ENCODE measurements at places on chromosomes 3 and 15.

DNA sequence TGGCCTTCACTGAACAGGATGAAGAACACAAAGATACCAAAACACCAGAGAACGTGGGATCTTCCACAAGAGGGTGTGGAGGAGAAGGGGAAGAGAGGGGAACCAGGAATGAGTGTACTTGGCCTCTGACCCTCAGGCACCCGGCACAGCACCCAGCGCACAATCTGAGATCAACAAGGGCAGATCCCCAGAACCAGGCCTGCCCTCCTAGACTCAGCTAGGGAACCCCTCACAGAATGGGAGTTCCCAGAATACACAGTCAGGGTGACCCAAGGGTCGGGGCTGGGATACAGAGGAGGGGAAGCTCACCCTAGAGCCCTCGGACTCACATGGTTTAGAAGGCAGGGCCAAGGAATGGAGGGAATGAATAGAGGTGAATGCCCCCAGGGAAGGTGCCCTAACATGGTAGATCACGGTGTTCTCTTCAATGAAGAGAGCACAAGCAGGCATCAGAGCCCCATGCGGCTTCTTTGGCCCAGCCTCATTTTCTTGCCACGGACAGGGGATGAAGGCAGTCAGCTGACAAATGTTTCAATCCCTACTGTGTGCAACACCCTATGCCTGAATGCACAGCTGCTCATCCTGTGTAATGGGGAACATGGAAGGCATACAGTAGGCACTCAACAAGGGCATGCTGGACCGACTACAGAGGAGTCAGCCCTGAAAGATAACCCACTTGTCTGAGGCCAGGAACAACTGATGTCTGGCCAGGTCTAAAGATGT lies 13.1 kb downstream of the BMF start:
- DNase-seq, result no peak

DNA sequence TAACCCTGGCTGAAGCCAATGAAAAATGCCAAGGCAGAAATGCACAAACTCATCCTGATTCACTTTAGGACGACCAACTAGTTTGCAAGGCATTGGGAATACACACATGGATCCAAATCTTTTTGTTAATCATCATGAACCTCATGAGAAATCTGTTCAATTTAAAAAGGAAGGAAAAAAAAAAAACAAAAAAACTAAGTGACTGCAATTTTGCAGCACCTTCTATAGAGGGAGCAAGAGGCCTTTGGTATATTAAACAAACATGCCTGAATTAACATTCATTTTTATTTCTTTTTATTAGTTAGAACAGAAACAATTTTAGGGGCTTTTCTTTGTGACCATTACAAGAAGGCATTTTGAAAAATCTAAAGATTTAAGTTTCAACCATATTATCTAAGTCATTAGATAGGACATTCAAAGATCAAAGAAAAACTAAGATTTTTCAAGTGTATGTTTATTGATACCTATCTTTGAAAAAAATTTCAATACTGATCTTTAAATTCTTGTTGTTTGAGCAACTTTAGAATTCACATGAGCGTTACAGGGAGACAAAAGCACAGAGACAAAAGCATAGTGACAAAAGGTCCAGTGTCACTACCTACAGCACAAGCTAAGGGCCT lies 182.4 kb downstream of the CBLB start:
- DNase-seq, result peak; percentile 54

- no peak for DNase-seq
These were observed 253.8 kb downstream of the XXYLT1 start for GRCh38 chr3:195017151-195017550.

- no peak for DNase-seq
These were observed 26.6 kb downstream of the GABRA5 start for GRCh38 chr15:26893351-26894065.

DNA sequence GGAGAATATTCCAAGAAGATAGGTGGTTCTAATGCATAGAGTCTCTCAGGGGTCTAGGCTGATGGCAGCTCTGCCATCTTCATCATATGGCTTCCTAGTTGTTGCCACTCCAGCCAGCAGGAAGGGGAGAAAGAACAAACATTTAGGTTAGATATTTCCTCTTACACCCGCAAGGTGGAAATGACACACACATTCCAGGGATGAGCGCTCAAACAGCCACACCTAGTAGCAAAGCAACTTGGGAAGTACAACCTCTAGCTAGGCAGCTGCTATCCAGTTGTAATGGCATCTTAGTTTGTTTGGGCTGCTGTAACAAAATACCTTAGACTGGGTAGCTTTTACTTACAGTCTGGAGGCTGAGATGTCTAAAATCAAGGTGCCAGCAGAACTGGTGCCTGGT lies 51.9 kb upstream of the ADAMTSL3 start:
- no peak for DNase-seq

GRCh38 chr3:36678216-36679013 lies 85.9 kb downstream of the DCLK3 start:
- DNase-seq, result no peak

GRCh38 chr15:28907338-28907960 lies 21.7 kb downstream of the APBA2 start:
- DNase-seq, result no peak

DNA sequence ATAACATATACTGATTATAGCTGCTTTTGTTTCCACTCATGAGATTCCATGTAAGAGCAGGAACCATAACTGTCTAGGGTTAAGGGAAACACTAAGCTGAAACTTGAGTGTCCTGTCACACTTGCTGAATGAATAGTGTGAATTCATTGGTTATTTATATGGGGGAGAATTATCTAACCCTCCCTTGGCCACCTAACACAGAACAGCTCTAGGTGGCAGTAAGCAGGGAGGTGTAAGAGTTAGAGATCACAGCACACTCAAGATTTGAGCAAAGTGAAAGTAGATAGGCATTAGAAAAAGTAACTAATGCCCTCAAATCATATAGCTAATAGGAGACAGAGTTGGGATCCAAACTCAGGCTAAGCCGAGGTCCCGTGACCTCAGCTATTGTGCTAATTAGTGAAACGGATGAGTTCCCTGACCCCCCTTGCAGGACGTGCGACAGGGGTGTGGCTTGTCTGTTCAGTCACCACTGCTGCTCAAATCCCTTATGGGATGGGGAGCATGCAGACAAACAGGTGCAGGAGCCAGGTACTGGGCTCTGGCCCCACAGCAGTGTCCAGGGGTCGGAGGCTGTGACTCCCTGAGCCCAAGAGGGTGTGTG lies 27.7 kb upstream of the ANO10 start:
- DNase-seq, result no peak

GRCh38 chr3:30516238-30516637 lies 90.2 kb upstream of the TGFBR2 start:
- DNase-seq, result no peak

DNA sequence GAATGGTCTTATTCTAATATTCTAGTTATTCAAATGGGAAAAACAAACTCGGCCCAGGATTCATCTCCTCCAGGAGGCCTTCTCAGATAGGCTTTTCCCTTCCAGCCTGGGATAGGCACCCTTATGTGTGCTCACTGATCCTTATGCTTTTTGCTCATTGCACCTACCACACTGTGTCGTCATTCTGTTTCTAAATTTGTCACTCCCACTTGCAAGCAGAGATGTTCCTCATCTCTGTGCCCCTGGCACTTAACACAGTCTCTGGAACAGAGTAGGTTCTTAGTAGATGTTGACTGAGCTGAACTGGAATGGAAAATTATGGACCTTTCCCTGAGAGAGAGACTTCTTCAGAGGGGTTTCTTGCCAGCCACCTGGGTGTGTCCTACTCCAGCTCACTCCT lies 18.7 kb upstream of the SPG11 start:
- no peak for DNase-seq

DNA sequence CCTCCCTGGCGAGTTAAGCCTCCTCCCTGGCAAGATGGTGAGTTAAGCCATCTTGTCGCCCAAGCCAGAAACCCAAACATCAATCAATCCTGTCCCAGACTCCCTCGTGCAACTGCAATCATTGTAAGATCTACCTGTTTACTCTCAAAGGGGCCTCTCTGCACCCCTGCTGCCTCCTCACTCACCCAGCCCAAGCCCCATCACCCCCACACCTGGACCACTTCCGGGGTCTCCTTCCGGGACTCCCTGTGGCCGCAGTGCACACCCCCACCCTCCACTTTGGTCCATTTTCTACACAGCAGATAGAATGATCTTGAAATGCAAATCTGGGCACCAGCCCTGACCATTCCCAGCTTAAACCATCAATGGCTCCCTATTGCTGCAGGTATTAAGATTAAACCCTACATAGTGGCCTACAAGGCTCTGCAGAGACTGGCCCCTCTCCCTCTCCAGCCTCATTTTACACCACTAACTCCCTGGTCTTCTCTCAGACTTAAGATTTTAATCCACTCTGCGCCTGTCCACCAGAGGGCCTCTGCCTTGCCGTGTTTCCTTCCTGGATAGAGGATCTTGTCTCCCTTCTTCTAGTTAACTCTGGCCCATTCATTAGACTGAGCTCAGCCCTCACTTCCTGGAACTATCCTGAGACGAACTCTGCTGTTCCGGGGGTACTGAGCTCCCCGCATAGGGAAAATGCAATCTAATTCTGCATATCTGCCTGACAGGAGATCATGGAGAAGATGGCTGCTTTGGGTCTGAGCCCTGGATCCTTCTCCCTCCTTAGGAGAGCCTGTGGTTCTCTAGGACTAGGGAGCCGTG lies 41.9 kb upstream of the SLC6A1 start:
- peak; percentile 55 for DNase-seq

- DNase-seq, result no peak
These were observed 13.9 kb upstream of the HES1 start for GRCh38 chr3:194121891-194122631.

DNA sequence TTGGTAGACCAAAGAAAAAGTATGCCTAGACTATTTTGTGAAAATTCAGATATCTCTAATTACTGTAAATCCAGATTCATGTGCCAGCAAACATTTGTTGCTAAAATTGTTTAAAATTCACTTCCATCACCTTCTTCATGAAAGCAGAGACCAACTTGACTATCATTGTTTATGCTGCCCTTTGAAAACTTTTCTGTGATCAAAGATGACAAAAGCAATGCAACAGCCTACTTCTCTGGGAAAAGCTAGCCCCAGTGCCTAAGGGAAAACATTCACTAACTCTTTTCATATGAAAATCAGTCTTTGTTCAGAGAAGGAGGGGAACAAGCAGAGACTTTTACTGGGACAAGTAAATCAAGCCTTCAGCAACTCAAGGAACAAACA lies 178.0 kb upstream of the P2RY1 start:
- no peak for DNase-seq

DNA sequence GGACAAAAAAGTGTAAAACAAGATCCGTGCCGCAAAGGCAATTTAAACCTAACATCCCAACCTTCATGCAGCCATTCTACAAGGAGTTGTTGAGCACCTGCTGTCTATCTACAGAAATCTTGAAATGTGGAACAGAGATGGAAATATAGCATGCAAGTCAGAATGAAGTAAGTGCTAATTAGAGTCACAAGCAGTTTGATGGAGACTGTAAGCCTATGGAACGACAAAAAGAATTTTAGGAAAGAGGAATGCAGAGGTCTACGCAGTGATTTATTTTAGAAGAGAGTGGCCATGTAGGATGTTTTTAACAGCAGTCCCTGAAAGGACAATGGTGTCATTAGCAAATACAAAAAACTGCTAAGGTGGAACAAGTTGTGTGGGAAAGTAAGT lies 851 bp upstream of the DCBLD2 start:
- DNase-seq, result no peak

GRCh38 chr15:94723801-94724200 lies 492.4 kb downstream of the MCTP2 start:
- DNase-seq, result no peak

GRCh38 chr3:147267434-147267833 lies 138.9 kb downstream of the ZIC4 start:
- no peak for DNase-seq

DNA sequence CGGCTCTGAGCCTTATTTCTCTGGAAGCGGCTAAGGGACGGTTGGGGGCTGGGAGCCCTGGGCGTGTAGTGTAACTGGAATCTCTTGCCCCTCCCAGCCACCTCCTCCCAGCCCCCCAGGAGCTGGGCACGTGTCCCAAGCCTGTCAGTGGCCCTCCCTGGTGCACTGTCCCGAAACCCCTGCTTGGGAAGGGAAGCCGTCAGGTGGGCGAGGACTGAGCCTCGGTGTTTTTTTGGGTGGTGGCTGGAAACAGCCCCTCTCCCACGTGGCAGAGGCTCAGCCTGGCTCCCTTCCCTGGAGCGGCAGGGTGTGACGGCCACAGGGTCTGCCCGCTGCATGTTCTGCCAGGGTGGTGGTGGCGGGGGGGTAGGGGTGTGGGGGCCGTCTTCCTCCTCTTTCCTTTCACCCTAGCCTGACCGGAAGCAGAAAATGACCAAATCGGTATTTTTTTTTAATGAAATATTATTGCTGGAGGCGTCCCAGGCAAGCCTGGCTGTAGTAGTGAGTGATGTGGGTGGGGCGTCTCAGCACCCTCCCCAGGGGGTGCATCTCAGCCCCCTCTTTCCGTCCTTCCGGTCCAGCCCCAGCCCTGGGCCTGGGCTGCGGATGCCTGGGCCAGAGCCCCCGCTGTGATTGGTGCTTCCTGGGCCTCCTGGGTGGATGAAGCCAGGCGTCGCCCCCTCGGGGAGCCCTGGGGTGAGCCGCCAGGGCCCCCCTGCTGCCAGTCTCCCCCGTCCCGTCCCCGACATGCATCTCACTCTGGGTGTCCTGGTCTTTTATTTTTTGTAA lies 58.8 kb upstream of the GOLGA8A start:
- DNase-seq, result no peak

DNA sequence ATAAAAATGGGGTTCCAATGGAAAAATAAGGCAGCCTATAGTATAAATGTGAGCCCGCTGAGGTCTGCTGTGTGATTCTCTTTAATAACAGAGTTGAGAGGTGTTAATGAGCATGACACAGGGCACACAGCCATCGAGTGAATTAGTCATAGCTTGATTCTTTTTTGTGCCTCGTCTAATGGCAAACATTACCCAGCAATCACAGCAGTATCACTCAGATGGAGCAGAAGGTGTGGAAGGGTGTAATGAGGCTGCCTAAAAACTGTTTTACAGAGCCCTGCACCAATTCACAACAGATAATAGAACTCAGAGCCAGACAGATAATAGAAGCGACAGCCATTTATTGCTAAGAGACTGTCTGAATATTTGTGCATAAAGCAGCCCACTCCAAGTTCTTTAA lies 178.6 kb upstream of the TPRG1 start:
- no peak for DNase-seq

DNA sequence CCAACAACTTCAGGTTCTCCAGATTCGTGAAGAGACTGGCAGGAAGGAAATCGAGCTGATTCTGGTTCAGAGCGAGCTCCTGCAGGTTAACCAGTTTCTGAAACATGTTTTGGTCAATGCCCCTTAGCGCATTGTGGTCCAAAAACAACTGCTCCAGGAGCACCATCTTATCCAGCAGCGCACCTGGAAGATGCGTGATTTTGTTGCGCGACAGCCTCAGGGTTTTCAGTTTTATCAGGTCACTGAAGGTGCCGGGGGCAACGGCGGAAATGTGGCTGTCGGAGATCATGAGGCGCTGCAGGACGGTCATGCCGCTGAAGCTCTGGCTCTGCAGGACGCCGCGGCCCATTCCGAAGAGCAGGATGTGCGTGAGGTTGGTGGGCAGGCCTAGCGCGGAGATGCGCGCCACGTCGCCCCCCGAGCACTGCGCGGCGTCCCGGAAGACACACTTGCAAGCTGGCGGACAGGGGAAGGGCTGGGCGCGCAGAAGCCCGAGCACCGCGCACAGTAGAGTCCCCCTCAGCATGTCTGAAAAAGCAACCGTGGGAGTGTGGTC lies 1.2 kb downstream of the GP5 start:
- DNase-seq, result no peak

GRCh38 chr3:59304296-59304695 lies 254.5 kb upstream of the CFAP20DC start:
- DNase-seq, result no peak

GRCh38 chr15:52661909-52662308 lies 17.3 kb downstream of the ATOSA start:
- no peak for DNase-seq

- DNase-seq, result no peak
These were observed 291.2 kb upstream of the KCNMB2 start for GRCh38 chr3:178244733-178245709.

Data from AML-193 (cell line).